ENCODE measurements at places on chromosomes 3 and 15.
A peak's percentile ranks its signal among the peaks of the same experiment; 100 is the strongest.

- no peak for DNase-seq
Measured at GRCh38 chr15:70935631-70936030, 43.0 kb downstream of the LRRC49 start.

DNA sequence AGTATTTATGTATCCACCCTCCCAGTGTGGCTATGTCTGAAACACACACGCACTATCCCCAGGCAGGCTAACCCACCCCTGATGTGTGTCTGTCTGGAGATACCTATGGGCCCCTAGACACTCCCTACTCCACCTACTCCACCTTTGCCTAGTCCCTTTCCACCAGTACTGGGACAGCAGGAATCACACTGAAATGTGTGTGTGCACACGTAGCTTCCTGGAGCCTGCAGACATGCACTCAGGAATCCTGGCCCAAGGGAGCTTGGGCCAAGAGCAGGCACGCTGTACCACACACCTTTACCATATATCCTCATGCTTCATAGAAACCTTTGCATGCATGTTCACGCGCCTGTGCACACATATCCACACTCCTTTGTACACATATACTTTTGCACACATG, 6.9 kb upstream of the PTH1R start:
- no peak for DNase-seq

GRCh38 chr3:180690061-180690460, 10.8 kb upstream of the CCDC39 start:
- DNase-seq: no peak

- peak; percentile 30 for DNase-seq
Measured at GRCh38 chr3:29447946-29448627, 167.2 kb downstream of the RBMS3 start.

GRCh38 chr3:88742674-88743507, 364.5 kb upstream of the EPHA3 start:
- no peak for DNase-seq

Data from NCI-H345 (cell line).